ENCODE measurements at places on chromosomes 5 and 9.
A peak's percentile ranks its signal among the peaks of the same experiment; 100 is the strongest.

- H3K4me3 ChIP-seq: no peak overlapping the region
- H3K4me1 ChIP-seq: no peaks in the 10 kb centered on the region
- no peak for DNase-seq
- peaks cover 65% of the 10 kb centered on the region for H3K27me3 ChIP-seq
Measured at GRCh38 chr5:171323806-171324632, 15.0 kb downstream of the TLX3 start.

- H3K36me3 ChIP-seq: peaks cover 28% of the 10 kb centered on the region
- H3K27me3 ChIP-seq: no peaks in the 10 kb centered on the region
- DNase-seq: no peak
- peak overlapping the region; percentile 94 for H3K27ac ChIP-seq
- H3K4me3 ChIP-seq: peak overlapping the region; percentile 87
- peaks cover 17% of the 10 kb centered on the region for H3K4me1 ChIP-seq
Measured at GRCh38 chr9:35691757-35692301, 2.1 kb upstream of the TPM2 start.

DNA sequence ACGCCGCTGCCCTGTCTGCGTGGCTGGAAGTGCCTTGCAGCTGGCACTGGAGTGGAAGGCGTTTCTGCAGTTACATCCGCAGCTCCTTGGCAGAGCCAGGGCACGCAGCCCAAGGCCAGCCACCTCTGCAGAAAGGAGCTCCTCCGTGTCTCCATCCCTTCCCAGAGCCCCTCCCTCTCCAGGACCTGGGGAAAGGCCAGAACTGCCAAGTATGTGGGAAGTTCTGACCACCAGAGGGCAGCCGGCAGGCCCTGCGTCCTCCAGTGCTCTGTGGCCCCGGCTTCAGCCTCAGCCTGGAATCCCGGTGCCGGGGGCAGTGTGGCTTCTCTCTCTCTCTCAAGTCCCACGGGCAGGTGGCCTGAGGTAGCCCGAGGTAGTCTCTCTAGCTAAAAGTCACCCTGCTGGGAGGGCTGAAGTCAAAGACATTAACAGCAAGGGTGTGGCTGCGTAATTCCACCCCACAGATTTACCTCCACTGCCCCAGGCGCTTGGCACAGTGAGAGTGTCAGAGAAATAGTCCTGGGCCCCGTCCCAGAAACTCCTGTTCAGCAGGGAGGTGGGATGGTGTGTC is 101.7 kb upstream of the FCN2 start:
- peaks cover 84% of the 10 kb centered on the region for H3K36me3 ChIP-seq
- H3K27me3 ChIP-seq: no peaks in the 10 kb centered on the region
- H3K4me1 ChIP-seq: peaks cover 44% of the 10 kb centered on the region
- no peak overlapping the region for H3K4me3 ChIP-seq
- H3K27ac ChIP-seq: no peak overlapping the region

DNA sequence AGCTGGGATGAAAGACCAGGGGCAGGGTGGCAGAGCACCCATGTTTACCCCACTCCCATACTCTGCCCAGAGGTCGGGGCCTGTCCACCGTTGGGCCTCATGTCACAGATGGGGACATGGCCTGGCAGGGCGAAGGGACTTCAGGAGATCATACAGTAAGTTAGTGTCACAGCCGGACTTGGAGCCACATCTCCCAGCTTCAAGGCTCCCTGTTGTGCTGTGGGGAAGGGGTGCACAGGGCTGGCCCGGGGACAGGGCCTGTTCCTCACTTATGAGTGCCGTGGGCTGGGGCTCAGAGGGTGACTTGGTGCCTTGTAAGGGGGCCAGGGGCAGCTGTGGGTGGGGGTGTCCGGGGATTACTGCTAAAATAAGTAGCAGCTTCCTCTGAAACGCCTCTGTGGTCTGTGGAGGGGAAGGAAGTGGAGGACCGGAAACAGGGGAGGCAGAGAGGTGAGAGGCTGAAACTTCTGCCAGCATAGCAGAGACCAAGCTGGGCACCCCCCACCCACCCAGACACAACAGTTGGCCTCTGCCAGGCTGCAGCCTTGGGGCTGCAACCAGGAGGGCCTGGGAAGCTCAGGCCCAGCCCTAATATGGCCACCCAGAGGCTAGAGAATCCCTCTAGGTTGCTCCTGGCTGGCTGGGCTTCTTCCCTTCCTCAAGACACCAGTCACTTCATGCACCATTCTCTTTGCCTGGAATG is 41.1 kb upstream of the NEK6 start:
- H3K36me3 ChIP-seq: no peaks in the 10 kb centered on the region
- H3K27ac ChIP-seq: no peak overlapping the region
- H3K4me3 ChIP-seq: no peak overlapping the region
- H3K27me3 ChIP-seq: no peaks in the 10 kb centered on the region
- peaks cover 16% of the 10 kb centered on the region for H3K4me1 ChIP-seq

- H3K27ac ChIP-seq: no peak overlapping the region
- H3K4me1 ChIP-seq: no peaks in the 10 kb centered on the region
- no peaks in the 10 kb centered on the region for H3K36me3 ChIP-seq
- DNase-seq: no peak
- H3K27me3 ChIP-seq: no peaks in the 10 kb centered on the region
Measured at GRCh38 chr5:117236941-117237340, 662.3 kb upstream of the SEMA6A start.

- no peak for DNase-seq
- H3K27ac ChIP-seq: no peak overlapping the region
- H3K4me3 ChIP-seq: no peak overlapping the region
Measured at GRCh38 chr9:86230858-86231257, 28.6 kb downstream of the C9orf153 start.

DNA sequence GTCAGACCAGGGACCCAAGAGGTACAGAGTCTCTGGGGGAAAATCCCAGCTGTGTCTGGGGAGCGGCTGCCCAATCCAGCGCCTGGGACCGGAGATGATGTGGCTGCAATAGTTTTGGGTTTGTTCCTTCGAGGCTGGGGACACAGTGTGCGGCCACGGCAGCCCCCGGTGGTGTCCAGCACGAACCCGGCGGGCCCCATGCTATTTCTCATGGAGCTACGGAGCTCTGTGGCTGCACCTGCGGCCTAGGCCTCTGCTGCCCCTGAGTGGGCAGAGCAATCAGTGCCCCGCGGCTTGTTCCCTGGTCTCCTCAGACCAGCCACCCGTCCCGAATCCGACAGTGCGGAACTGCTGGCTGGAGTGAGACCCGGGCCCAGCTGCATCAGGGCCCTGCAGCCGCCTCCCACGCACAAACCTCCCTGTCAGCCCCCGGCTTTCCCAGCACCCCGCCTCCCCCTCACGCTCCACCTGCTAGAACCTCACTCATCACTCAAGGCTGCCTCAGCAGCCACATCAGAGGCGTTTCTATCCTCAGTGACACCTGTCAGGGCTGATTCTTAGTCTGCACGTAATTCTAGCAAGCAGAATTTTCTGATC is 29.0 kb downstream of the SARDH start:
- H3K4me3 ChIP-seq: no peak overlapping the region
- H3K27me3 ChIP-seq: peaks cover 2% of the 10 kb centered on the region
- H3K36me3 ChIP-seq: no peaks in the 10 kb centered on the region
- peaks cover 45% of the 10 kb centered on the region for H3K4me1 ChIP-seq

- DNase-seq: peak; percentile 69
- H3K4me3 ChIP-seq: no peak overlapping the region
- no peak overlapping the region for H3K27ac ChIP-seq
- H3K36me3 ChIP-seq: no peaks in the 10 kb centered on the region
- H3K4me1 ChIP-seq: peaks cover 10% of the 10 kb centered on the region
- H3K27me3 ChIP-seq: no peaks in the 10 kb centered on the region
Measured at GRCh38 chr5:154714266-154714986, 40.8 kb upstream of the LARP1 start.

GRCh38 chr9:84807870-84808390 is 138.4 kb downstream of the NTRK2 start:
- no peak for DNase-seq
- no peak overlapping the region for H3K4me3 ChIP-seq
- H3K36me3 ChIP-seq: no peaks in the 10 kb centered on the region
- H3K4me1 ChIP-seq: no peaks in the 10 kb centered on the region

DNA sequence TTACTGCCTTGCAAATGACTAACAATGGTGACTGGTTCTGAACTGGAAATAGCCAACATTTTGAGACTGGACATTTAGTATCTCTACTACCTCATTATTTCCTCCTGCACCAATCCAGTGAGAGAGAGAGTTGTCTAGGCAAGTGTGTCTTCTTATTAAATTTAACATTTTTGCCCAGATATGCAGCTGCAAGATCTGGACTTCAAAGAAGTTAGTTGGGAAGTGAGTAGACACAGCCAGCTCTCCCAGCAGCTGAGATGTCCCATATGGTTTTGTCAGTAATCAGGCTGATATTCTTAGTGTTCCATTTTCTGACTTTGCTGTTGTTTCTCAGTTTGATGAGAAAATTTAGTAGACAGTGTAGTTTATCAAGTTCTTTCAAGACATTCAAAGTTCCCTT is 1778.8 kb upstream of the CDH6 start:
- no peak for DNase-seq
- no peak overlapping the region for H3K27ac ChIP-seq
- H3K27me3 ChIP-seq: no peaks in the 10 kb centered on the region
- no peaks in the 10 kb centered on the region for H3K4me1 ChIP-seq
- no peaks in the 10 kb centered on the region for H3K36me3 ChIP-seq

DNA sequence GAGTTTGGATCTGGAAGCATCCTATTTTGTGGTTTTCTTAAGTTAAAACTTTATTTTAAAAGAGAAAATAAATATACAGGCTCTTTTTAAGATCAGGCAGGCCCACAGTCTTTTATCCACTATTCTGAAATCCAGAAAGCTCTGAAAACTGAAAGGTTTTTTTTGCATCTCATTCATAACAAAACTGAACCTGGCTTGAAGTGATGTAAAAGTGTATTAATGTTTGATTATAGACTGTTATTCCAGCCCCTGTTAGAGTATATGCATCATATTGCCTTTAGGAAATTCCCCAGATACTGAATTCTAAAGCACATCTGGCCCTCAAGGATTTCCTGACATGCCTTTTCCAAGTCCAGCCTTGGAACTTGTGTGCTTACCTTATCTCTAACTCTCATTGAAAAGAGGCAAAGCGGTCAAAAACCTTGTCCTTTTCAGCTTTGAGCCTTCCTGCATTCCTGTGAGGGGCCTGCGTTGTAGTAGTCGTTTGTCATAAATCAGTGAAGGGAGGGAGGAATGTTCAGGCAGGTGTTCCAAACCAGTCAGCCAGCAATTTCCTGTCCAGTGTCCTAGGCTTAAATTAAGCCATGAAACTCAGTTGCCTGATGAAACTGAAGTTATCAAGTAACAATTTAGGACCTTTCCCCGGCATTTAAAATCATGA is 110.4 kb downstream of the TLE4 start:
- DNase-seq: no peak
- no peak overlapping the region for H3K4me3 ChIP-seq
- H3K36me3 ChIP-seq: no peaks in the 10 kb centered on the region
- peak overlapping the region; percentile 57 for H3K27ac ChIP-seq
- H3K4me1 ChIP-seq: peaks cover 13% of the 10 kb centered on the region
- no peaks in the 10 kb centered on the region for H3K27me3 ChIP-seq

DNA sequence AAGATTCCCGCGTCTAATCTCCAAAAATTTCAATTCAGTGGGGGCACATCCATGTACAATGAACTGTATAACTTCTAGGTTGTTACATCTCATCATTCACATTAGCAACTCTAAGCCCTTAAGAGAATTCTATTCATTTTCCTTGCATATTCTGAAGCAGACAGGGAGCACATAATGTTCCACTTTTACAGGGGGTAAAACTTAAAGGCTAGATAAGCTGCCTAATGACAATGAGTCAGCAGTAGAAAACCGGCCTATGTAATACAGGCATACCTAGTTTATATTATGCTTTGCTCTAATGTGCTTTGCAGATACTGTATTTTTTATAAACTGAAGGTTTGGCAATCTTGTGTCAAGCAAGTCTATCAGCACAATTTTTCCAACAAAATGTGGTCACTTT is 40.4 kb downstream of the PTAR1 start:
- no peak overlapping the region for H3K27ac ChIP-seq
- H3K36me3 ChIP-seq: peaks cover 87% of the 10 kb centered on the region
- peak; percentile 50 for DNase-seq
- H3K4me1 ChIP-seq: no peaks in the 10 kb centered on the region
- H3K4me3 ChIP-seq: no peak overlapping the region

- no peak overlapping the region for H3K27ac ChIP-seq
- DNase-seq: no peak
- H3K4me3 ChIP-seq: no peak overlapping the region
- H3K27me3 ChIP-seq: no peaks in the 10 kb centered on the region
- no peaks in the 10 kb centered on the region for H3K36me3 ChIP-seq
Measured at GRCh38 chr5:78925129-78925876, 59.8 kb downstream of the ARSB start.

- no peak overlapping the region for H3K27ac ChIP-seq
Measured at GRCh38 chr9:75876999-75877640, 13.4 kb upstream of the PCSK5 start.

DNA sequence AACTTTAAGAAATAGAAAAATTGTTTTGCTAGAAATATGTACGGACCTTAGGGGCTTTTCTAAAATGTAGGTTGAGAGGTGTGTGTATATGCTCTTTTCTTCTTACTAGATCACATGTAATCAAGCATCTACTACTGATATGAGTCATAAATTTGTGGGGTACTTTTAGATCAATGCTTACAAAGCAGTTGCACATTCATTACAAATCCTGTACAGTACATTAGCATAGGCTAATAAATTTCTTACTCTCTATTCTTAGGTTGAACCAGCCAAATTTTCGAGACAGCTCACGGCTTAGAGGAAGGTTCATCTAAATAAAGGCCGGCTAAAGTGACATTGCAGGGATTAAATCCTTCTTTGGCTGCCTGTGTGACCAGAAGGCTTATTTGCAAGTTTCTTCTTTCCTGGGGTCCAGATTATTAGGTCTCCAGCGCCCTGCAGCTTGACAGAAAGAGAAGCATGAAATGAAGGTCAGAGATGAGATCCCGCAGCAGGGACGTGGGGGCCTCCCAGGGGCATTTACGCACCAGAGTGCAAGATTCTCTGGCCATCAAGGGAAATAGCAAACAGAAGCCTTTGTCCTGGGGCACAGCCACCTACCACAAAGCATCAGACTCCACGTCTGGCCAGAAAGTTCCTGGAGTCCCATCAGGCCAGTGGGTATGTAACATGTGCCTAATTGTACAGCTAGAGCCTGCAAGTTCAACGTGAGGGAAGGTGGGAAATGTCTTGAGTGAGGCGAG is 53.0 kb downstream of the NIM1K start:
- no peaks in the 10 kb centered on the region for H3K36me3 ChIP-seq
- H3K27ac ChIP-seq: no peak overlapping the region
- DNase-seq: no peak
- no peak overlapping the region for H3K4me3 ChIP-seq

GRCh38 chr9:81002906-81003305 is 686.4 kb downstream of the TLE1 start:
- peaks cover 1% of the 10 kb centered on the region for H3K4me1 ChIP-seq
- DNase-seq: no peak
- H3K4me3 ChIP-seq: no peak overlapping the region

GRCh38 chr5:84059672-84060071 is 325.0 kb downstream of the EDIL3 start:
- DNase-seq: no peak
- H3K27me3 ChIP-seq: no peaks in the 10 kb centered on the region
- H3K36me3 ChIP-seq: peaks cover 6% of the 10 kb centered on the region
- H3K4me1 ChIP-seq: no peaks in the 10 kb centered on the region
- no peak overlapping the region for H3K27ac ChIP-seq
- H3K4me3 ChIP-seq: no peak overlapping the region

GRCh38 chr5:38758774-38759600 is 86.8 kb upstream of the OSMR start:
- no peak overlapping the region for H3K4me3 ChIP-seq

GRCh38 chr5:31898036-31898632 is 259.2 kb downstream of the PDZD2 start:
- no peak for DNase-seq
- peaks cover 34% of the 10 kb centered on the region for H3K27me3 ChIP-seq
- H3K4me1 ChIP-seq: no peaks in the 10 kb centered on the region
- H3K36me3 ChIP-seq: no peaks in the 10 kb centered on the region
- H3K27ac ChIP-seq: no peak overlapping the region
